ENCODE measurements at places on chromosomes 6 and 20. TPM values are rescaled to one million over a fixed set of nuclear protein-coding genes. Genes with fewer than 3 reads are reported as not detected.

DNA sequence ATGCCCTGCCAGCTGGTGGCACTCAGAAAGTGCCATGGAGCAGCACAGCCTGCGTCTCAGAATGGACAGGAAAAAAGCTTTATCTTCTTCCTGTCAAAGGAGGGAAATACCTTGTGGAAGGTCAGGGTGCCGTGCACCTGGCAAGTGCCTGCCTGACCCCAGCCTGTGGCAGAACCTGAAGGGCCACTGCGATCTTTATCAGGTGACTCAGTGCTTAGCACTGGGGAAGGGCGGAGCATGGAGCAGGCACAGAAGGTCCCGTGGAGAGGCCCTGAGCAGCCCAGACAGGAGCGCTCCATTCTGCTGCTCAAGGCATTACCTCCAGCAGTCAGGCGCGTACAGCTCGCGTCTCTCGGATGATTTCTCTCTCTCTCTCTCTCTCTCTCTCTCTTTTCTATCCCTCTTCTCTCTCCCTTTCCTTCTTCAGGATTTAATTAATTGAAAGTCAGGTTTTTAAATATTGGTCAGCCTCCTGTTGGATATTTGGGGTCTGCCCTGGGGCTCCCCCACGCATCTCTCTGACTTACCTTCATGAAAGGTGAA is 31.7 kb downstream of the FOXC1 start:
- peaks cover 4% of the 10 kb centered on the region for H3K4me1 ChIP-seq
- no peaks in the 10 kb centered on the region for H3K36me3 ChIP-seq

GRCh38 chr6:147223736-147224135 is 19.5 kb downstream of the STXBP5 start:
- no peaks in the 10 kb centered on the region for H3K27me3 ChIP-seq
- H3K4me1 ChIP-seq = peaks cover 3% of the 10 kb centered on the region
- no peak for DNase-seq
- no peak overlapping the region for H3K27ac ChIP-seq
- no peak overlapping the region for H3K4me3 ChIP-seq

GRCh38 chr6:13032566-13032965 is 295.8 kb downstream of the TBC1D7 start:
- H3K27me3 ChIP-seq = 0 out of 2 replicates have a peak, but pooled peaks cover 4% of the 10 kb centered on the region
- no peaks in the 10 kb centered on the region for H3K4me1 ChIP-seq
- H3K36me3 ChIP-seq = no peaks in the 10 kb centered on the region
- H3K27ac ChIP-seq = no peak overlapping the region
- DNase-seq = no peak
- no peak overlapping the region for H3K4me3 ChIP-seq

DNA sequence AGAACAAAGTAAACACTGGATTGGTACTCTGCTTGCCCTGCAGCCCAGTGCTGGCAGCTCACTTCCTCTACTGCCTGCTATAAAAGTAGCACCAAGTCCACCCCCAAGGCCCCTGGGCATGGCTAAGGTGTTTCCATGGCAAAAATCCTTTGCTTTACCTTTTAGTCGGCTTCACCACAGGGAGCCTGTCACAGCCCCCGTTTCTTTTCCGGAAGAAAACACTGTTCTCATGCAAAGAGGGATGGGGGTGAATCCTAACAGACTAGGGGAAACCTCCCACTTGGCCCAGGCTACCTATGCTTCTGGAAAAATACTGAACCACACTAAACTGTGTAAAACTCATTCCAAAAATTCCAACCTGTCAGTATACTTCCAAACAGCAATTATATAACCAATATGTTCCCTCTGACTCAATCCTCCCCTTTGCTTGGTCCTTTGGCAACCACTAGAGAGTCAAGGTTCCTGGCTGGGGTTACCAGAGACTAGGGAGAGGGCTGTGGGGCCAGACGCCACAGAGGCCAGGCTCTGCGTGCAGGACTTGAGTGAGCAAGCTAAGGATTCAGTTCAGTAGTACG is 16.1 kb downstream of the PPIL1 start:
- no peaks in the 10 kb centered on the region for H3K27me3 ChIP-seq
- peak; percentile 53 for DNase-seq
- H3K27ac ChIP-seq = peak overlapping the region; percentile 31
- no peaks in the 10 kb centered on the region for H3K36me3 ChIP-seq

DNA sequence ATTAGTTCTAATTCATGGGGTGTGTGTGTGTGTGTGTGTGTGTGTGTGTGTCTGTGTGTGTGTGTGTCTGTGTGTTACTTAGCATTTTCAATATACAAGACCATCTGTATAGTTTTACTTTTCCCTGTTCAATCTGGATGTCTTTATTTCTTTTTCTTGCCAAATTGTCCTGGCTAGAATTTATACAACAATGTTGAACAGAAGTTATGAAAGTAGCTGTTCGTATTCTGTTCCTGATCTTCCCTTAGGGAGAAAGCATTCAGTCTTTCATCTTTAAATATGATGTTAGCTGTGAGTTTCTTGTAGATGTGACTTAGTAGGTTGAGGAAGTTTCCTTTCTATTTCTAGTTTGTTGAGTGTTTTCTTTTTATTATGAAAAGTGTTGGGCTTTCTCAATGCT is 334.7 kb upstream of the RNF24 start:
- H3K36me3 ChIP-seq = no peaks in the 10 kb centered on the region
- H3K4me3 ChIP-seq = no peak overlapping the region
- no peak for DNase-seq
- H3K27ac ChIP-seq = no peak overlapping the region
- H3K4me1 ChIP-seq = 0 out of 2 replicates have a peak, but pooled peaks cover 7% of the 10 kb centered on the region

DNA sequence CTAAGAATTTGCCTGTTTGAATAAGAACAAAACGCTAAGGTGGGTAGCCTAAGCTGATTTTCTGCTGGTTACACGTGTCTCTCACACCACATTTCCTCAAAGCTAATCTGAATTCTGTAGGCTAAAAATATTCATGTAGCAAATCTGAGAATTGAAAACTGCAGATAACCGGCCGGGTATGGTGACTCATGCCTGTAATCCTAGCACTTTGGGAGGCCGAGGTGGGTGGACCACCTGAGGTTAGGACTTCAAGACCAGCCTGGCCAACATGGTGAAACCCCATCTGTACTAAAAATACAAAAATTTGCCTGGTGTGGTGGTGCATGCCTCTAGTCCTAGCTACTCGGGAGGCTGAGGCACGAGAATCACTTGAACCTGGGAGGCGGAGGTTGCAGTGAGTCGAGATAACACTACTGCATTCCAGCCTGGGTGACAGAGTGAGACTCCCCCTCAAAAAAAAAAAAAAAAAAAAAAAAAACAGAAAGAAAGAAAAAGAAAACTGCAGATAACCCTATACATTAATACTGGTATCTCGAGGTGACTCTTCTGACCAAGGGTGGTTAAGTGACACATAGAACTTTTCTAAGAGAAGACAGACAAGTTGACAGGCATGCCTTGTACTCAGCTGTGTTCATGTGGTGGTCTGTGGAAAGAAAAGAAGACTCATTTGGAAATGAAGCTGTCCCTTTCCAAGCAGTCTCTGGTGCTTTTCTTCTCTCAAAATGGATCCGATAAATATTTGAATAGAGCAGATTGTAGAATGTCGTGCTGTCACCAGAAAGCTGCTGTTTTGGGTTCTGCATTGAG is 24.7 kb upstream of the ASXL1 start:
- no peaks in the 10 kb centered on the region for H3K27me3 ChIP-seq
- peaks cover 17% of the 10 kb centered on the region for H3K4me1 ChIP-seq
- DNase-seq = no peak
- no peak overlapping the region for H3K4me3 ChIP-seq
- peaks cover 24% of the 10 kb centered on the region for H3K36me3 ChIP-seq

GRCh38 chr6:65790666-65791065 is 83.6 kb upstream of the EYS start:
- no peak overlapping the region for H3K4me3 ChIP-seq
- no peak for DNase-seq
- H3K27me3 ChIP-seq = no peaks in the 10 kb centered on the region
- H3K27ac ChIP-seq = no peak overlapping the region
- no peaks in the 10 kb centered on the region for H3K4me1 ChIP-seq

DNA sequence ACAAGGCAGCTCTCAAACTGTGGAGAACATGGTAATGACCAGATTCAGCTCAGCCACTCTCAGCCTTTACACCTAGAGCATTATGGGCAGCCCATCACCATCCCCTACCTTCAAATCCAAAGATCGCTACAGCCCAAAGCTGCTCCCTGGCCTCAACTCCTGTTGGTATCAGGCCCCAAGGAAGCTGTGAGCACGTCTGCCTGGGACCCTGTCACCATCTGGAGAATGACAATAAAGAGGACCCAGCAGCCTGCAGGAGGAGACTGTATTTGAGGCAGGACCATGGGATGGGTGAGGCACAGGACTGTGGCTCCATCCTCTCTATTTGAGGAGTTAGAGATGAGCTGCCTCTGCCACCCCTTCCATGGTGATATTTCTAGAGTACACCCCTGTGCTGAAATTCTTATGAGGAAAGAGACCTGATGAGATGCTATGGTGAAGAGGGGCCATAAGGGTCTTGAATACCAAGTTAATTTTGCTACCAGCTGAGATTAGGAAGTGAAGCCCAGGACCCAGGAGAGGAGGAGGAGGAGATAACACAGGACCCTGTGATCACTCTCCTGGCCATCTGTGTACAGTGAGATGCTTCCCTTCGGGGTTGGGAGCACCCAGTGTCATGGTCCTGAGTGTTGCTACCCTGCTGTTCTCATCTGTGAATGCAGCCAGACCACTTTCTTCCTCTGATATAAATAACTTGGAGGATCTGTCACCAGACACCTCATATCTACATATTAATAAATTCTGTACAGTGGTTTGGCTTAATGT is 19.6 kb upstream of the MICB start:
- H3K4me1 ChIP-seq = peaks cover 10% of the 10 kb centered on the region
- H3K27ac ChIP-seq = no peak overlapping the region
- DNase-seq = no peak
- H3K4me3 ChIP-seq = no peak overlapping the region
- no peaks in the 10 kb centered on the region for H3K36me3 ChIP-seq
- H3K27me3 ChIP-seq = no peaks in the 10 kb centered on the region

DNA sequence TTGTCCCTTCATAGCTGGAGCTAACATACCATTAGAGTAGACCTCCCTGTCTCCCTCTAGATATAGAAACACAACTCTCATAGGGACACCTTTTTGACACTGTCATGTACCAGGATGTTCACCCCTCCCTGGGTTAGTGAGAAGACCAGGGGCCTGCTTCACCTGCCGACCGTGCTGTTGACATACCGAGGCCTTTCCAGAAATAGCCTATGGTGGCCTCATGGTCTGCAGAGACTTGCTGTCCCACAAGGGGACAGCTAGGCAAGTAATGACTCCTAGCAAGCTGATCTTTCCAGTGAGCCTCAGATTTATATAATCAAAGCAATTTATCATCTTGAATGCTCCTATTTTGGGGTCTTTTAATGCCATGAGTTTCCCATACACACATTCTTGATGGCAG is 15.0 kb downstream of the ZDHHC14 start:
- no peaks in the 10 kb centered on the region for H3K36me3 ChIP-seq
- H3K4me3 ChIP-seq = no peak overlapping the region
- no peak overlapping the region for H3K27ac ChIP-seq
- no peaks in the 10 kb centered on the region for H3K4me1 ChIP-seq
- H3K27me3 ChIP-seq = no peaks in the 10 kb centered on the region

DNA sequence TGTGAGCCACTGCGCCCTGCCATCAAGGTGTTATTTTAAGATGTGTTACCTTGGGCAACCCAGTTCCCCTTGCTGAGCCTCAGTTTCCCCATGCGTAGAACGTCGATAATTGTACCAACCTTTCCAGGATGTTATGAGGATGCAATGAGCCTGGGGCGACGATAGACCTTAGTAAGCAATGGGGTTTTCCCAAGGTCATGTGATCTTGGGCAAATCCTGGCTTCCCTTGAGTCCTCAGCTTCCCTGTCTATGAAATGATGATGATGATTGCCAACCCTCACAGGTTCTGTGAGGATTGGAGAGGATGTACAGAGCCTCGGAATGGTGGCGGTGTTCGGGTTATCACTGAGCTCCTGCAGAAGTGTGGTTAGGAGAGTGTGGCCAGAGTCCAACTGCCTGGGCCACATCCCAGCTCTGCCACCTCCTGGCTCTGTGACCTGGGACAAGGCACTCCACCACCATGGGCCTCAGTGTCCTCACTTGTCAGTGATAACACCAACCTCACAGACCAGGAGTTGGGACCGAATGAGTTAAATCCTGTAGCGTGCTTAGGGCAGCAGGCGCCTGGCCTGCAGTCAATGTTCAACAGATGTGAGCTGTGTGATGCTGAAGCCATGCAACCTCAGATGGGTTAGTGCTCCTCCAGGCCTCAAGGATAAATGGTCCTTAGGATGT is 23.4 kb downstream of the SIRPA start:
- H3K27ac ChIP-seq = no peak overlapping the region
- DNase-seq = no peak
- no peak overlapping the region for H3K4me3 ChIP-seq
- H3K36me3 ChIP-seq = peaks cover 37% of the 10 kb centered on the region
- no peaks in the 10 kb centered on the region for H3K27me3 ChIP-seq
- H3K4me1 ChIP-seq = no peaks in the 10 kb centered on the region

- no peaks in the 10 kb centered on the region for H3K36me3 ChIP-seq
- DNase-seq = no peak
- H3K4me3 ChIP-seq = no peak overlapping the region
- H3K4me1 ChIP-seq = 0 out of 2 replicates have a peak, but pooled peaks cover 3% of the 10 kb centered on the region
- H3K27me3 ChIP-seq = no peaks in the 10 kb centered on the region
- no peak overlapping the region for H3K27ac ChIP-seq
Measured at GRCh38 chr6:3578981-3579380, 122.1 kb upstream of the SLC22A23 start.

GRCh38 chr20:38674765-38675133 is 49.5 kb upstream of the SLC32A1 start:
- no peak overlapping the region for H3K27ac ChIP-seq
- peaks cover 4% of the 10 kb centered on the region for H3K4me1 ChIP-seq
- DNase-seq = no peak
- no peaks in the 10 kb centered on the region for H3K36me3 ChIP-seq
- 0 out of 2 replicates have a peak overlapping the region, but pooled peaks have one; percentile 78 for H3K4me3 ChIP-seq

- no peak overlapping the region for H3K4me3 ChIP-seq
- no peak for DNase-seq
- H3K27ac ChIP-seq = no peak overlapping the region
- H3K36me3 ChIP-seq = no peaks in the 10 kb centered on the region
- 0 out of 2 replicates have a peak, but pooled peaks cover 6% of the 10 kb centered on the region for H3K4me1 ChIP-seq
Measured at GRCh38 chr6:100426241-100426640, 38.5 kb downstream of the SIM1 start.

DNA sequence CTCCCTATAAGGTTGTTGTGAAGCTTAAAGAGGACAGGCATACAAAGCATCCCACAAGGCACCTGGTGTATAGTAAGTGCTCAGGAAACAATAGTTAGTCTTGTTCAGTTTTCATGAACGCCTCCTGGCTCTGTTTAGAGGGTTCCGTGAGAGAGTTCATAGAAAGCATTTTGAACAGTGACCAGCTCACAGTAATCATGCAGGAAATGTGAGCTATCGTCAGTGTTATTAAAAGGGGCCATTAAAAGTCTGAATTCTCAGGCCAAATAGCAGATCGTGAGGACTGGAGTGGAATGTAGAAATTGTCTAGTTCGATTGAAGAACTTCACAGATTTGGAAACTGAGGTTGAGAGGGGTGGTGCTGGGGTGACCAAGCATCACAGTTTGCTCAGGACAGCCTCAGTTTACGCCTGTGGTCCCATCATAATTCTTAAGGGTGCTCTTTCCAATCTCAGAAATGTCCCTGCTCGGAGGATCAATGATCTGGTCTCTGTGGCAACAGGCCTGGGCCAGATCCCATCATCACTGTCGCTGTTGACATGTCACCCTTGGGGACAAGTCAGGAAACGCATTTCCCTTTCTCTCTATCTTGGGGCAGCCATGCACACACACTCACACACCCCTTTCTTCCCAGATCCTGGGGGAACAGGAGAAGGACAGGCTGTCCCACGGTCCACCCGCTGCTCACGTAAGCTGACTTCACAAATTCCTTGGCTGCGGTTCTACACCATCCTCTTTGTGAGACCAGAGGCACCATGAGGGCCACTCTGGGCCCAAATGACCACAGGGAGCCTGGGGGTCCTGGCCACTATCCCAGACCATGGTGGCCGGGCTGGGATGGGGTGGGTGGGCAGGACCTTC is 7.2 kb downstream of the TGM2 start:
- no peak for DNase-seq

The ARMH2 gene
- total RNA-seq = not detected

The DDX43 gene
- 0.11 TPM for total RNA-seq

The CDSN gene
- not detected for total RNA-seq

The SMIM28 gene
- total RNA-seq = not detected

The GABRR1 gene
- not detected for total RNA-seq

All from GM23248 (cell line).